Posterior vena cava (tissue), 2 donors: ENCODE measurements at places on chromosomes 16 and 17. TPM values are rescaled to one million over a fixed set of nuclear protein-coding genes. Genes with fewer than 3 reads are reported as not detected.

The GAS2L2 gene
- total RNA-seq, result not detected

The GPR179 gene
- total RNA-seq, result not detected

The BTBD17 gene
- total RNA-seq, result not detected

The SEC14L5 gene
- total RNA-seq, result 1.1 TPM

The HLF gene
- 15.7 TPM for total RNA-seq

The SGCA gene
- 99.0 TPM for total RNA-seq

The WNT3 gene
- total RNA-seq, result 0.32 TPM

The CCDC200 gene
- not detected for total RNA-seq

The QPRT gene
- total RNA-seq, result 7.4 TPM

The PIRT gene
- not detected for total RNA-seq

The HOXB13 gene
- not detected for total RNA-seq

The CMTM3 gene
- 25.8 TPM for total RNA-seq

The MSLN gene
- total RNA-seq, result 0.37 TPM

The NEUROD2 gene
- not detected for total RNA-seq

The CMTM2 gene
- not detected for total RNA-seq

The MT1F gene
- 9.1 TPM for total RNA-seq

The FAM83G gene
- total RNA-seq, result 10.9 TPM

The ZNF785 gene
- 10.5 TPM for total RNA-seq

The MT1H gene
- total RNA-seq, result not detected

The NPIPB9 gene
- total RNA-seq, result 0.29 TPM

The PRSS36 gene
- 2.9 TPM for total RNA-seq

The PYY gene
- not detected for total RNA-seq

The APOBR gene
- 2.7 TPM for total RNA-seq

The KRT17 gene
- 5.1 TPM for total RNA-seq

The FOXF1 gene
- total RNA-seq, result 4.3 TPM

The CNGB1 gene
- total RNA-seq, result not detected

The TNFRSF17 gene
- not detected for total RNA-seq

The PPL gene
- total RNA-seq, result 24.1 TPM

The PDE6G gene
- total RNA-seq, result not detected

The SPAG5 gene
- 1.9 TPM for total RNA-seq

The PNMT gene
- total RNA-seq, result 0.62 TPM

The TRPV3 gene
- total RNA-seq, result 1.5 TPM

The MAF gene
- total RNA-seq, result 39.1 TPM

The JUP gene
- total RNA-seq, result 14.6 TPM

The DNAI2 gene
- not detected for total RNA-seq

The SYNGR3 gene
- 0.83 TPM for total RNA-seq

The EEF2K gene
- total RNA-seq, result 45.7 TPM

The CASKIN2 gene
- total RNA-seq, result 57.6 TPM

The GINS3 gene
- total RNA-seq, result 1.6 TPM
